Peyer's patch (tissue), 4 donors: ENCODE measurements at places on chromosomes 4 and X. TPM values are rescaled to one million over a fixed set of nuclear protein-coding genes. Genes with fewer than 3 reads are reported as not detected.
A peak's percentile ranks its signal among the peaks of the same experiment; 100 is the strongest.

FHIP1A gene
- 32.4 TPM for total RNA-seq

S100G gene
- not detected for total RNA-seq

NAT8L gene
- total RNA-seq, result not detected

GRIA3 gene
- total RNA-seq, result 12.4 TPM

RAB41 gene
- not detected for total RNA-seq

ARHGAP10 gene
- 52.8 TPM for total RNA-seq

UGT2B15 gene
- 24.0 TPM for total RNA-seq

ITGB1BP2 gene
- total RNA-seq, result 2.4 TPM

SPINK2 gene
- total RNA-seq, result not detected

SLC2A9 gene
- 23.8 TPM for total RNA-seq

MAGEA3 gene
- not detected for total RNA-seq

SUPT20HL1 gene
- not detected for total RNA-seq

ATP1B4 gene
- total RNA-seq, result not detected

TCP11X2 gene
- total RNA-seq, result not detected

GPR119 gene
- not detected for total RNA-seq

DNA sequence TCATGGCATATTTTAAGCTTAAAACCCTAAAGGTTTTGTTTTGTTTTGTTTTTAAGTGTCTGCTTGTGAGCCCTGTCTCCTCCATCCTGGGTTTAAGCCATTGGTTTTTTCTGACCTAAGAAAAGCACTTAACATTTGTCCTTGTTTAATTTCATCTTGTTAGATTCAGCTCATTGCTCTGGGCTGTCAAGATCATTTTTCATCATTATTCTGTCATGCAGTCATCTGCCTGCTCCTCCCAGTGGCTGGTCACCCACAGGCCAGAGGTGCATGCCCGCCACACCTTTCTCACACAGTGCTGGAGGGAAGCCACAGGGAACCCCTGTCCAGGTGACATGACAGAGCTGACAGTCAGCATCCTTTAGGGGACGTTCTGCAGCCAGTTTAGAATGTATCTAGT lies 11.7 kb upstream of the REELD1 start:
- DNase-seq, result no peak

GRCh38 chr4:107721436-107722100 lies 1.5 kb upstream of the PAPSS1 start:
- peak; percentile 68 for DNase-seq

GRCh38 chr4:169108303-169108702 lies 98.2 kb upstream of the CBR4 start:
- DNase-seq, result no peak

GRCh38 chr4:104752337-104752736 lies 257.6 kb upstream of the CXXC4 start:
- DNase-seq, result no peak

DNA sequence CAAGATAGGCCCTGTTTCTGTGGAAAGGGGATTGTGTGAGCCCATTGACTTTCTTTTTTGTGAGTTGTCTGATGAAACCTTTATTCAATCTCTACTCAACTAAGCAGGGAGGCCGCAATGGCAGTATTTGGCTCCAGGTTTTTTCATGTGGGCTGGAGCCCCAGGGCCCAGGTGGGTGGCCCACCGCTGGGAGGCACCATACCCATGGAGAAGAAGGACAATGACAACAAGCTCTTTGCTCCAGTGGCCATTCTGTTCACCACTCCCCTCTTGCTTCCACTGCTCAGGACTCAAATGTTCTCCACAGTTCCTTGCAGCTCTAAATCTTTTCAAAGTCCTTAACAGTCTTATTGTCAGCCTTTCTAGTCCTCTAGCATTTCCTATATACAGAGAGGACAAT lies 54.1 kb downstream of the HOPX start:
- DNase-seq, result no peak

DNA sequence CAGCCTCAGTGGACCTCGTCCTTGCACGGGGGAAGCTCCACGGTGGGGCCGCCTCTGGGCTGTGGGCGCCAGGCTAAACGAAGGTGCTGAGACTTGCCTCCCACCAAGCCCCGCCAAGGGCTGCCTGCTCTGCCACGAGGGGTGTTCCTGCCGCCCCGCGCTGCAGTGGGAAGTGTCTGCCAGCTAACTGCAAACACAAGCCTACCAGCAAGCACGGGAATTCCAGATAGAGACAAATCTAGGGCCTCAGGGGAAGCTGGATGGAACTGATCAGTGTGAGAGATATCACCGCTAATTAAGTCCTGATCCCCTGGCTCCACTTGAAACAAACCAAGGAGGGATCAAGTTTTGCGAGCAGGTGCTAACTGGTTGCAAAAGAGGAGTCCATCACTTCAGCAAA lies 181.6 kb upstream of the LEF1 start:
- DNase-seq, result no peak

- no peak for DNase-seq
Measured at GRCh38 chr4:8940792-8941491, 69.3 kb upstream of the HMX1 start.

GRCh38 chr4:22787753-22788375 lies 95.1 kb downstream of the GBA3 start:
- no peak for DNase-seq

GRCh38 chr4:57303012-57303751 lies 193.0 kb upstream of the IGFBP7 start:
- DNase-seq, result no peak

DNA sequence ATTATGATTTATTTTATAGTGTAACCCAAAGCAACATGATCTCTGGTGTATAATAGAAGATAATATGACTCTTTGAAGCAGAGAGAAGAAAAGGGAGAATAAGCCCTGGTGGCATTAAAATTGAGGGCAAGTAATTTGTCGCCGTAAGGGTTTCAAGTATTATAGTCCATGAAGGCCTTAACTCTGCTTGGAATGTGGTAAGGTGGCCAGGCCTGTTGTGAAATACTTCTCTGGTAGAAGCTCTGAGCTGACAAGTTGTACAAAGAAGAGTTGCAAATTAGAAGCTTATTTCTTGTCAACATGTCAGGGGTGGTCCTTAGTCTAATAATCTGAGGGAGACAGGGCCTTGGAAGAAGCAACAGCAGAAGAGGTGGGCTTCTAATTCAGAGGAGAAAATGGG lies 151.7 kb upstream of the HHIP start:
- DNase-seq, result no peak

DNA sequence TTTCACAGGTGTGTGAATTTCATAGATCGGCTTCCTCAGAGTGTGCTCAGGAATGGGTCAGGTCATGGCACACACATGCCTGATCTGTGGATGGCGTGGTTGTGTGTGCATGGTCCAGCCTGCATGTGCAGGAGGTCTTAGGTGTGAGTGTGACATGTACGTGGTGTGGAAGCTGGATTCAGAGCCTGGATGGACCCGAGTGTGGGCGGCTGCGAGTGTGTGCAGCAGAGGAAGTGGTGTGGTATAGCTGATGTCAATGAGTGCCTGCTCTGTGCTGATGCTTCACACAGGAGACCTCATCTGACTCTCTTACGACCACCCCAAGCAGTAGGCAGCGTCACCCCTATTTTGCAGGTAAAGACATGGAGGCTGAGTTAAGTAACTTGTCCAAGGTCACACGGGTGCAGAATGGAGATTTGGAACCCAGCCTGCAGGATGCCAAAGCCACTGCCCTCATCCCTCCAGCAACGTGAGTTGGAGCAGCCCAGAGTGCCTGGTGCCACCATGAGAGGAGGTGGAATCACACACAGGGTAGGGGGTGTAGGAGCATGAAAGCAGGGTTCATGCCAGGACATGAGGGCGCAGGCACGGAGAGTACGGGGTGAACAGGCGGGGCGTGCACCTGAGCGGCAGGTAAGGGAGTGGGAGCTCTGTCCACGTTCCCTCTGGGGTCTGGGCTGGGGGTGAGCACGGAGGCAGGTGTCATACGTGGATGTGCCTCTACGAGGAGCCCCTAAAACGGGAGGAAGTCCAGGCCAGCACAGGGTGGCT lies 24.2 kb upstream of the C4orf50 start:
- DNase-seq, result no peak

GRCh38 chr4:186258216-186258811 lies 7.7 kb upstream of the F11 start:
- no peak for DNase-seq

DNA sequence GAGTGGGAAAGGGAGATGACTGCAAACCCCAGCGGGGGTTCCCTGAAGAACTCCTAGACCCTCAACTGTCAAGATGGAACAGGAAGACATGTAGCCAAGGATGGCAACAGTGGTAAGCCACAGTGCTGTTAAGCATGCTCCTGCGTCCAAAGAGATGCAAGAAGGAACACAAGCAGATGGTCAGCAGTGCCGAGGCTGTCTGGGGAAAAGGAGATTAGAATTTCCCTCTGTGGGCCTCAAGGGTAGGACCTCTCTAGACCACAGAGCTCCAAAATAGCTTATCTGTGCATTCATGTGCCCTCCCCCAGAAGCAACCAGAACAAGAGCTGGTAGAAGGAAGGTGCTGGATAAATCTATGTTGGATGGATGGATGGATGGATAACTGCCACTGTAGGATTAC lies 82.0 kb upstream of the CPEB2 start:
- no peak for DNase-seq

- DNase-seq, result no peak
Measured at GRCh38 chr4:147717878-147718277, 14.0 kb upstream of the ARHGAP10 start.

GRCh38 chrX:3811331-3812311 lies 98.2 kb upstream of the PRKX start:
- DNase-seq, result no peak

GRCh38 chrX:44690129-44690528 lies 147.5 kb upstream of the FUNDC1 start:
- DNase-seq, result no peak

- no peak for DNase-seq
Measured at GRCh38 chr4:14361084-14361483, 641.2 kb upstream of the CPEB2 start.

DNA sequence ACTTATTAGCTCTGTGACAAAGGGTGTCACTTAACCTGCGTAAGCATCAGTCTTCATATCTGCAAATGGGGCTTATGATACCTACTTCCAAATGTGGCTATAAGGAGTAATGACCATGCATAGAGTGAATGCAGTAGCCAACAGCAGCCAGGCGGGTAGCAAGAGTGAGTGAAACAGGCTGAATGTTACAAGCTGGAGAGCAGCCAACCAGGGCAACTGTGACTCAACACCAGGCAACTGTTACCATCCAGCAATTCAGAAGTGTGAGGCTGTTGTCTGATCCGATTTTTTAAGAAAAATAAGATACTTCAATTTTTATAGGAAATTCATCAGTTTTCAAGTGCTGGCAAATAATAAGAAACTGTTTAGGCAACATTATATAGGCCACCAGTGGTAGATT lies 270.2 kb upstream of the TAPT1 start:
- no peak for DNase-seq

DNA sequence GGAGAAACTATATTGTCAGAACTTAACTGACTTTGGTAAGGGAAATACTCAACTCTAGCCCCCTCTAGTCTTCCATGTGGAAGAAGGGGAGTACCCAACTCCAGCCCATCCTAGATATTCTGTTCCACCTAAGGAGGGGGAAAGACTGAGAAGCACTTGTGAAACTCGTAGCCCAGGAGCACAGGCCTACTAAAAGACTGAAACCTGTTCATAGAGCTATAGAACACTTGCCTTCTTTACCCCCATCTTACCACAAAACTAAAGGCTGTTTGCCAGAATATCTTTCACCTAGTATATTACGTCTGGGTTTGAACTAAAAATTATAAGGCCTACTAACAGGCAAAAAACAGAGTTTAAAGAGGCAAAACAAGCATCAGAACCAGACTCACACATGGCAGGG lies 15.5 kb downstream of the CLDN22 start:
- DNase-seq, result no peak
